Motor neuron (in vitro differentiated cells): ENCODE measurements at places on chromosomes 3 and 15. TPM values are rescaled to one million over a fixed set of nuclear protein-coding genes. Genes with fewer than 3 reads are reported as not detected.

The CPB1 gene
- total RNA-seq: 1.3 TPM in 1 of 2 replicates, not detected in the other

The FBLN2 gene
- 233 and 263 TPM in 2 replicates for total RNA-seq

The ALPK3 gene
- 0.46 and 0.67 TPM in 2 replicates for total RNA-seq

The CCR2 gene
- total RNA-seq: 0.25 TPM in 1 of 2 replicates, not detected in the other

The CRABP1 gene
- total RNA-seq: 7.7 and 26.4 TPM in 2 replicates

The IGSF11 gene
- total RNA-seq: 0.28 and 0.45 TPM in 2 replicates

The TEX9 gene
- 18.5 and 20.0 TPM in 2 replicates for total RNA-seq

The TNNC1 gene
- 15.3 and 22.5 TPM in 2 replicates for total RNA-seq

The ISG20 gene
- 6.5 and 6.6 TPM in 2 replicates for total RNA-seq

The LRRC31 gene
- total RNA-seq: 0.21 TPM in 1 of 2 replicates, not detected in the other

The SUSD5 gene
- 0.73 and 0.81 TPM in 2 replicates for total RNA-seq

The INSYN1 gene
- total RNA-seq: 0.49 and 1.3 TPM in 2 replicates

The NR1I2 gene
- total RNA-seq: 0.26 and 0.37 TPM in 2 replicates

The TEX55 gene
- total RNA-seq: 0.20 and 0.70 TPM in 2 replicates

The GP5 gene
- 0.46 and 0.47 TPM in 2 replicates for total RNA-seq

The PLSCR5 gene
- total RNA-seq: not detected in 2 replicates

The POPDC2 gene
- 0.83 and 1.6 TPM in 2 replicates for total RNA-seq

The FBN1 gene
- total RNA-seq: 3.4 and 4.9 TPM in 2 replicates

The CLEC3B gene
- not detected in 2 replicates for total RNA-seq

The GOLGA6A gene
- 0.26 and 0.52 TPM in 2 replicates for total RNA-seq

The MAN2A2 gene
- total RNA-seq: 19.3 and 31.4 TPM in 2 replicates

The PRRT3 gene
- total RNA-seq: 2.8 and 3.5 TPM in 2 replicates

The USP50 gene
- 0.46 TPM in 1 of 2 replicates, not detected in the other for total RNA-seq

The GOLGA8G gene
- 0.13 and 1.7 TPM in 2 replicates for total RNA-seq

The EOMES gene
- 0.27 and 0.33 TPM in 2 replicates for total RNA-seq

The OTOL1 gene
- total RNA-seq: 0.13 and 0.14 TPM in 2 replicates

The BFSP2 gene
- not detected in 2 replicates for total RNA-seq

The UBL7 gene
- 34.5 and 36.4 TPM in 2 replicates for total RNA-seq

The MAP1A gene
- 71.1 and 101 TPM in 2 replicates for total RNA-seq

The SMCO1 gene
- not detected in 2 replicates for total RNA-seq

The KLHL40 gene
- total RNA-seq: 0.15 and 0.38 TPM in 2 replicates

The NEO1 gene
- total RNA-seq: 48.4 and 53.6 TPM in 2 replicates

The NLGN1 gene
- 35.6 and 45.7 TPM in 2 replicates for total RNA-seq

The TRPM1 gene
- total RNA-seq: 1.8 and 3.6 TPM in 2 replicates

The GOLGA6B gene
- 1.9 TPM in 1 of 2 replicates, not detected in the other for total RNA-seq

The STARD9 gene
- total RNA-seq: 10.7 and 11.6 TPM in 2 replicates

The OCA2 gene
- total RNA-seq: 0.38 and 0.68 TPM in 2 replicates

The PRICKLE2 gene
- total RNA-seq: 2.5 and 3.0 TPM in 2 replicates

The UBAP1L gene
- total RNA-seq: 4.0 and 4.4 TPM in 2 replicates

The GP9 gene
- total RNA-seq: not detected in 2 replicates

The IGSF10 gene
- total RNA-seq: 0.97 and 1.3 TPM in 2 replicates

The ROBO2 gene
- 29.9 and 33.1 TPM in 2 replicates for total RNA-seq

The CXCR6 gene
- 0.78 and 0.82 TPM in 2 replicates for total RNA-seq
